Stimulated activated CD8-positive, alpha-beta memory T cell treated with anti-CD3 and anti-CD28 coated beads, Interleukin-4, amount 100 ng/mL, for 4 hours (primary cell): ENCODE measurements at places on chromosomes 12 and 14.

DNA sequence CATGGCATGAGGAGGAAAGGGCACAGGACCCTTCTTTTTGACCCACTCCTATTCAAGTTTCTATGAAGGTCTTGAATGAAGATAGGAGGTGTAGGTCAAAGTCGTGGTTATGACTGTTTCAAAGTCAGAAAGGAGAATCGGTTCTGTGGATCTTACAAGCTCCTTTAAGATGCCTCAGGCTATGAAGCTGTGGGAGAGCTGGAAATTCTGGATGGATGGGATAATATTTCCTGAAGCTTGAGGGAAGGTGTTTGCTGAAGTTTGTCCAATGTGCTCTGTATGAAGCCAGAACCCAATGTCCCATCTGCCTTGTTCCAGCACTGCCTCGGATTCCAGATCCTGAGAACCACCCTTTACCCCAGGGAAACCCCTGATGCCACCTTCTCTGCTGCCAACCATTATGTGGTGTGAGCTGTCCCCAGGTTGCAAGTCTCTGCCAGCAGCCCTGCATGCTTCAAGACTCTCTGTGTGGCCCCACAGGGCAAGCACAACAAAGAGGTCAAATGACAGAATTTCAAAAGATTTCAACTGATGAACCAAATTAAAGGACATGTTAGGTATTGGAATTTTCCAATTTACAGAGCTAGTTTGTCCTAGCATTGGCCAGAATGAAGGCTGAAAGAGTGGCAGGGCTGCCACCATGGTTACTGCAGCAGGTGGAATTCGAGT, 472.0 kb downstream of the RGS6 start:
- no peak for DNase-seq

DNA sequence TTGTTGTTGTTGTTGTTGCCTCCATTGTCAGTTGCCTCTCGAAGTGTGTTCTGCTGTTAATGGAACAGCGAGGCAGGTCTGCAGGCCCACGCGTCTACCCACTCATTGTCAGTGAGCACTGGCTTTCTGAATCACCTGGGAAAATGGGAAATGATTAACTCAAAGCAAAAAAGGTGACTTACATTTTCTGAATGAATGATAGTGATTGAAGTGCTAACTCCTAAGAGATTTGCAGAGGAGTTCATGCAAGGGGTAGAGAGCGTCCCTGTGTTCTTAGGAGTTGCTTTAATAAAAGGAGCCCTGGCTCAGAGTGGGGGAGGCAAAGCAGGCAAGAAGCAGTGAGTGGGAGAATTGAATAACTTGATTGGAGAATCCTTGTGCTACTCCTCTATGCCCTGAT, 177.6 kb downstream of the CAND1 start:
- no peak for DNase-seq

- no peak for DNase-seq
Measured at GRCh38 chr12:645563-646071, 17.6 kb downstream of the NINJ2 start.

- no peak for DNase-seq
Measured at GRCh38 chr12:788288-788687, 35.9 kb downstream of the WNK1 start.

GRCh38 chr12:131076791-131077747, 123.4 kb downstream of the ADGRD1 start:
- no peak for DNase-seq

DNA sequence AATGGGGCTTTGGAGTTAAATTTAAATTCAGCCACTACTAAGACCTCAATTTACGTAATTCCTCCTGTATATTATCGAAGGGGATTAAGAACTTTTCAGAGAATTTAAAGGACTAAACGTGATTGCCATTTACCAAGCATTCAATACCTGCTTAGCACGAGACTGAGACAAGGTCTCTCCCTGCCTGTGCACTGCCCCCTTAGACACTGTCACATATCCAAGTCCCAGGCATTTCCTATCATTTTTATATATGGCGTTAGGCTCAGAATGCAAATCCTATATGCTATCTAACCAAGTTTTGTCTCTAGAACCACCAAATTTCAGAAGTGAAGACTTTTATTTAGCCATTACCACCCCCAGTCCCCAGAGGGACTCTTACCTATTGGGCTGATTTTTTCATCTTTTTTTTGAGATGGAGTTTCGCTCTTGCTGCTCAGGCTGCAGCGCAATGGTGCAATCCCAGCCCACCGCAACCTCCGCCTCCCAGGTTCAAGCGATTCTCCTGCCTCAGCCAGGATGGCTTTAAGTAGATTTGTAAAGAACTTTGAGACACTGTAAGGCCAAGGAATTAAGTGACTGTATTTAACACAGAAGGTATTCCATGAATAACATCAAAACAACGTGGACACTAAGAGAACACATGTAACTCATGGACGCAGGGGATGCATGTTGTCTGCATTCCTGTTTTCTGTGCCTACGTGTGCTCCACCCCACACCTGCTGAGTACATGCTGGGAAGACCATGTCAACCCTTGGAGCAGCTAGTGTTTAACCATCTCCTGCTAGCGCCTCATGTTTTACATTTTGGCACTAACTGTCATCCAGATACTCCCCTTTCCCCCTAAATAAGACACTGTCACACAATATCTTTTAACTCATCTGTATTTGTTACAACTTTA, 6.4 kb downstream of the HSP90AA1 start:
- no peak for DNase-seq

DNA sequence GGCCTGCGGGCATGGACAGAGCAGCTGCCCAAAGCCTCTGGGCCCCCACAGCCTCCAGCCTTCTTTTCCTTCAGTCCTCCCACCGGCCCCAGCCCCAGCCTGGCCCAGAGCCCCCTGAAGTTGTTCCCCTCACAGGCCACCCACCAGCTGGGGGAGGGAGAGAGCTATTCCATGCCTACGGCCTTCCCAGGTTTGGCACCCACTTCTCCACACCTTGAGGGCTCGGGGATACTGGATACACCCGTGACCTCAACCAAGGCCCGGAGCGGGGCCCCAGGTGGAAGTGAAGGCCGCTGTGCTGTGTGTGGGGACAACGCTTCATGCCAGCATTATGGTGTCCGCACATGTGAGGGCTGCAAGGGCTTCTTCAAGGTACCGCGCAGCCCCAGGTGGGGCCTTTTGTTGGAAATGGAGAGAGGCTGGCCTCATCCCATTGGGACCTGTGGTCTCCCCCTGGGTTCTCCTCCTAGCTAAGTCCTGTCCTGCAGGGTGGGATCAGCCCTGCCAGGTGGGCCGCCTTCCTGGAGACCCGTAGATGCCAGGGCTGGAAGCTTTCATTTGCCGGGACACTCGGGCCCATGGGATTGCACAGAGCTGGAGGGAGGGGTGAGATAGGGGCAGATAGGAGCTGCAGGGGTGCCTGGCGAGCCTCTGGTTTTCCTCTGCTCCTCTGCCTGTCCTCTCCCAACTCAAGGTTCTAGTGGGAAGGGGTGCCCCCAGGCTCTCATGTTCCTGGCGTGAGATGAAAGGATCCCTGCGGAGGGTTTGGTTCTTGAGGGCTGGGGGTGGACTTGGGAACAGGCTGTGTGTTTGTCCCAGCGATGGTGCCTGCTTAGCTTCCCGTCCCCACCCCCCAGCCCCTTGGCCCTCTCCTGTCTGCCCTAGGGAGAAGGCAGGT, 3.8 kb downstream of the NR4A1 start:
- DNase-seq, result no peak

- no peak for DNase-seq
Measured at GRCh38 chr12:593396-594270, 69.6 kb downstream of the NINJ2 start.

- no peak for DNase-seq
Measured at GRCh38 chr14:50039734-50040400, 76.5 kb downstream of the VCPKMT start.

- DNase-seq, result no peak
Measured at GRCh38 chr14:24881116-24881893, 168.6 kb downstream of the STXBP6 start.

GRCh38 chr14:105468621-105469241, 5.9 kb upstream of the CRIP2 start:
- DNase-seq, result no peak

DNA sequence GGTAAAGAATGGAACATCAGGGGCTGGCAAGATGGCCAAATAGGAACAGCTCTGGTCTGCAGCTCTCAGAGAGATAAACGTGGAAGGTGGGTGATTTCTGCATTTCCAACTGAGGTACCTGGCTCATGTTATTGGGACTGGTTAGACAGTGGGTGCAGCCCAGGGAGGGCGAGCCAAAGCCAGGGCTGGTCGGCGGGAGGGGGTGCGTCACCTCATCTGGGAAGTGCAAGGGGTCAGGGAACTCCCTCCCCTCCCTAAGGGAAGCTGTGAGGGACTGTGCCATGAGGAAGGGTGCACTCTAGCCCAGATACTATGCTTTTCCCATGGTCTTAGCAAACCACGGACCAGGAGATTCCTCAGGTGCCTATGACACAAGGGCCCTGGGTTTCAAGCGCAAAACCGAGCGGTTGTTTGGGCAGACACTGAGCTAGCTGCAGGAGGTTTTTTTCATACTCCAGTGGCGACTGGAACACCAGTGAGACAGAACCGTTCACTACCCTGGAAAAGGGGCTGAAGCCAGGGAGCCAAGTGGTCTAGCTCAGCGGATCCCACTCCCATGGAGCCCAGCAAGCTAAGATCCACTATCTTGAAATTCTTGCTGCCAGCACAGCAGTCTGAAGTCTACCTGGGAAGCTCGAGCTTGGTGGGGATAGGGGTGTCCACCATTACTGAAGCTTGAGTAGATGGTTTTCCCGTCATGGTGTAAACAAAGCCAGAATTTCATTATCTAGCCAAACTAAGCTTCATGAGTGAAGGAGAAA, 317.6 kb downstream of the NELL2 start:
- no peak for DNase-seq

DNA sequence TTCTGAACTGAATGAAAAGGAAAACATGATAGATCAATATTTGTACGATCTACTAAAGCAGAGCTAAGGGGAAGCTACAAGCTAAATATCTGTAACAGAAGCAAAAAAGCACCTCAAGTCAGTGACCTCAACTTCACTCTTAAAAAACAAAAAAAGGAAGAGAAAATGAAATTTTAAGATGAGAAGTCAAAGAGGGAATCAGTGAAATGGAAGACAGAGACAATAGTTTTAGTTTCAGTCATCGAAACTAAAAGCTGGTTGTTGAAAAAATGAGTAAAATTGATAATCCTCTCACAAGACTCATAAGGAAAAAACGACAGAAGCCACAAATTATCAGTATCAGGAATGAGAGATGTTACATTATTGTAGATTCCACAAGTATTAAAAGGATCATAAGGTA, 11.9 kb upstream of the SLC2A13 start:
- no peak for DNase-seq

- DNase-seq, result no peak
Measured at GRCh38 chr14:74879427-74880182, 2.1 kb upstream of the DLST start.

GRCh38 chr14:60396718-60397343, 89.0 kb downstream of the C14orf39 start:
- DNase-seq, result no peak

GRCh38 chr12:68354977-68355541, 22.9 kb upstream of the MDM1 start:
- DNase-seq, result no peak

DNA sequence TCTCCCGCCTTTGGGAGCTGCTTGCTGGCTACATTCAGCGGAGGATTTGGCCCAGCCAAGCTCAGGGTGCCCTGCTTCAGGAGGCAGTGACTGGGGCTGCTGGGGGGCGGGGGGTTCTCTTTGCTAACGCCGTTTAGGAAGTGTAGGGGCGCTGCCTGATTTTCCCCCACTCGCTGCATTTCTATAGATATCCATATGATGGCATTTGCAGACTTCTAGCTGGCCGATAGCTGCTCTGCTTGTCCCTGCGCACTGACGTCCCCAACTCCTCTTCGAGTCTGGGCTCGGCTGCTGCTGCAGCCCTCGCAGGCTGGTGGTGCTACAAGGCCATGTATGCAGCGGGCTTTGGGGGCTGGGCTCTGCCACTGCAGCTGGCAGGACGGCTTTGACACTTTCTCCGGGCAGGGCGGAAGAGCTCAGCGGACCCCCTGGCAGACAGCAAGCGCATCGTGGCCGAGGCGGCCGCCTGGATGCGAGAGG, 3.1 kb downstream of the LRFN5 start:
- DNase-seq, result no peak

DNA sequence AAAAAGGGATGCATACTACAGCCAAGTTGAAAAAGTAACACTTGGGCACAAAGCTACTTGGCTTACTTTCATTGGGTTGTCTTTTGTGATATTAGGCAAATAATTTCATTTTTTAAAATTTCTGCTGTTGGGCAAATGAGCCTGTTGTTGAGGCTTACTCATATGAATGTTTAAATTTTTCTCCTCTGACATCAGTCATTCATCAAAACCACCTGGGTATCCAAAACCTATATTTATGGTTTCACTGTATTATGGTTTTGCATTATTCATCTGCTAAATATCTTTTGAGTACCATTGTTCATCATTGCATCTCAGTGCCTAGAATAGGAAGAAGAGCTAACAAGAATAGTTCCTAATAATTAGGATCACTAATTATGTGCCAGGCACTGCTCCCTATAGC, 28.1 kb downstream of the DYRK2 start:
- no peak for DNase-seq

- DNase-seq, result no peak
Measured at GRCh38 chr12:4156317-4156716, 117.2 kb upstream of the CCND2 start.

- DNase-seq, result no peak
Measured at GRCh38 chr12:132739600-132740312, 21.9 kb downstream of the ANKLE2 start.

DNA sequence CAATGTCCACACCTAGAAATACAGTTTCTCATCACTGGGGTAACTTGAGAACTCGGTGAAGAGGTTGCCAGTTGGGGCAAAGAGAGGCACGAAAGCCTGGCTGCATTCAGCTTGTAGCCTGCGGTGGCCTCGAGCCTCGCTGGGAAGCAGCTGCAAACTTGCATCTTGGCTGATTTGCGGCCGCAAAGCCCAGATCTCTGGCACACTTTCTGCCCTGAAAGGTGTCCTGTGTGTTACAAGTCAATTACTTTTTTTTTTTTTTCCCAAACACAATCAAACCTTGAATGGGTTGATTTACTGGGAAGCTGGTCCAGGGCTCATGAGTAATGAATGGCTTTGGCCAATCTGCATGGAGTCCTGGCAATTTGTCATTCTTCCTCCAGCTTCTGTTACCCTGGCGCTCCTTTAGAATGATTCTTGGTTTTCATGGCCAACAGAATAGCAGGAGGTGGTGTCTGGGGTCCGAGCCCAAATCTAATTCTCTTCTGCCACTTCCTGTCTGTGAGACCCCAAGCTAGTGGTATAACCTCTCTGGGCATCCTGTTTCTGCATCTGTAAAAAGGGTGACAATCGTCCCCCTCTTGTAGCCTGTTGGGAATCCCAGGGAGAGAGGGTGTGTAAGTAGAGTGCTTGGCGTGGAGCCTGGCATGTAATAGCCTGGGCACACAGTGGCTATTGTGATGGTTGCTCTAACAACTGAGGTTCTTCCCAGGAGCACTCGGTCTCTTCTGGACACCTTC, 6.7 kb downstream of the BCL7A start:
- DNase-seq, result no peak
